ENCODE measurements at places on chromosomes 3 and 15. TPM values are rescaled to one million over a fixed set of nuclear protein-coding genes. Genes with fewer than 3 reads are reported as not detected.

DNA sequence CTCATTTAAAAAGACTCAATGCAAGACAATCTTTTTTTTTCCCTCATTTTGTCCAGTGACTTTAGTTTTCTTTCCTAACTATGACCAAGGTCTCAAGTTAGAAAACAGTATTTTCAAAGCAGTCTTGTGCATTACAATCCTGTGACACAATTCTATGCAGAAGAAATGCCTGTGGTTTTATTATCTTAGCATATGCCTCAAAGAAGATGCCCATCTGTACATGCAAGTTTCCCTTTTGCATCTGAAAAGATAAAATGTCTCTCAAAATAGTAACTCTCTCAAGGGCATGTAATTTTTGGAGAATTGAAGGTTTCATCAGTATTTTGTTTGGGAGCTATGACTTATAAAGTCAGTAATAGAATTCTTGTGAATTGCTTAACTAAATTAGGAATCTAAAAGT, 292.0 kb upstream of the SUCLG2 start:
- no peaks in the 10 kb centered on the region for H3K4me1 ChIP-seq
- H3K36me3 ChIP-seq, result no peaks in the 10 kb centered on the region
- no peak overlapping the region for H3K4me3 ChIP-seq

DNA sequence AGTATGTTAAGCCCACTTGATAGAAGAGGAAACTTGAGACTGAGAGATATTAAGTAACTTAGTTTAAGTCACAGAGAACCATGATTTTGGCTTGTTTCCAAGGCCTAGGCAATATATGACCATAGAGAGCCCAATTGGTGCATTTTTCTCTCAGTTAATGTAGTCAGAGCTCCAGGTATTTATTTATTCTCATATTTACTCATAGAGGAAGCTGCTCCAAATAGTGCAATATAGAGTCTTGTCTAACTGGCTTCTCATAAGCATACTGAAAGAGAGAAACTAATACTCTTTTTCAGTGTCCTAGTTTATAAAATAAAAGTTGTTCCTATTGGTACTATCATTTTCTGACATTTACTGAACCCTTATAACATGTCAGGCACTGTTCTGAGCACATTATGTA, 15.2 kb downstream of the TRNT1 start:
- H3K36me3 ChIP-seq, result peaks cover 59% of the 10 kb centered on the region
- H3K4me3 ChIP-seq, result no peak overlapping the region
- no peaks in the 10 kb centered on the region for H3K4me1 ChIP-seq
- no peaks in the 10 kb centered on the region for H3K27me3 ChIP-seq

DNA sequence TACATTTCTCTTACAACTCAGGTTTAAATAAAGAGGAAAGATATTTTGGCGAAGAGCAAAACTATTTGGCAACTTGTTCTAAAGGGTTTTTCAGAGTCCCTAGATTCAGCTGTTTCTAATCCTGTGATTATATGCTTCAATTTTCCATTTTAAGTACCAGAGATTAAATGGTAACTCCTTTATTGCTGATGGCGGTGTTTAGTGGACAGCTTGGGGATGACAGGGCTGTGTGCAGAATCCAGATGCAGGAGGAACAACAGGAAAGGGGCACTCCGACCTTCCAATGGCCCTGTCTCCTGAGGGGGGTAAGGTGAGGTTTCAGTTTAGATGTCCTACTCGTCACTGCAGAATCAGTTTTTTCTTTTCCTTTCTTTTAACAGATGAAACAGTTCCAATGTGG, 405.0 kb downstream of the PDCD6IP start:
- DNase-seq, result no peak
- no peak overlapping the region for H3K27ac ChIP-seq
- 0 out of 2 replicates have a peak, but pooled peaks cover 4% of the 10 kb centered on the region for H3K27me3 ChIP-seq
- H3K4me3 ChIP-seq, result no peak overlapping the region
- H3K4me1 ChIP-seq, result no peaks in the 10 kb centered on the region
- no peaks in the 10 kb centered on the region for H3K36me3 ChIP-seq

GRCh38 chr3:132625613-132626012, 28.5 kb downstream of the ACKR4 start:
- H3K4me1 ChIP-seq, result no peaks in the 10 kb centered on the region
- no peak for DNase-seq
- no peak overlapping the region for H3K4me3 ChIP-seq
- no peaks in the 10 kb centered on the region for H3K36me3 ChIP-seq
- no peak overlapping the region for H3K27ac ChIP-seq
- H3K27me3 ChIP-seq, result no peaks in the 10 kb centered on the region

DNA sequence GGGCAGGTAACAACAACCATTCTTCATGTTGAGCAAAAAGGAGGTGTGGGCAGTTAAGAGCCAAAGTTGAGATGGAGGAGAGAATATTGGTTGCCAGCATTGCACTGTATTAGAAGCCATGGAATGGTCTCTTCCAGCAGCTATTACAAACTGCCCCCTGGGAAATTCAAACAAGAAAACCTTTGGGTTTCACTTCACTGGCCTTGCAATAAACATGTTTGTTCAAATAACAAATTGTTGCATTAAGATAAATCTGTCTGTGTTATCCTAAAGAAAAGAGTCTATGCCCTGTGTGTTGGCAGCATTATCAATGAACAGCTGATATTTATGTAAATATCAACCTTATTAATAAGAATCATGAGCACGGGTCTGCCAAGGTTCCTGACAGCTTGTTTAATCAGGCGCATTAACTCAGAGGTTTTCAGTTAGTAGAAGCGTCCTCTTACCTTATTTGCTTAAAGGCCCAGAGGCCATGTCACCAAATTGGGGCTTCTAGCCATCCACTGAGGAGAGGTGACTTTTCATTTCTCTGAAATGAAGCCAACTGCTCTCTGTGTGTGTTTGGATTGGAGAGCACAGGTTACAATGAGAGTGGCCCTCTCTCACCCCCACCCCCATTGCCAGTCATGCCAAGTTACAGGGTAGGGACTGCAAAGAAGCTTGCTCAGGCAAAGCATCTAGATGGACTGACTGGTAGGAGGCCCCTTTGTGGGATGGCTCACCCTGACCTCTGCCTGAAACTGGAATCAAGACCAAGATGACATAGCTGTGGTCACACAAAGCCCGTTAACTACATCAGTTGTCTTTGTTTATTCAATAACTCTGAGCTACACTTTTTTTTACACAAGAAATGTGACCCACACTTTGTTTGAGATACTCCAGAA, 10.5 kb downstream of the FILIP1L start:
- no peaks in the 10 kb centered on the region for H3K4me1 ChIP-seq
- no peak for DNase-seq
- no peak overlapping the region for H3K4me3 ChIP-seq
- no peak overlapping the region for H3K27ac ChIP-seq

- H3K4me1 ChIP-seq, result no peaks in the 10 kb centered on the region
- H3K27me3 ChIP-seq, result no peaks in the 10 kb centered on the region
- DNase-seq, result no peak
- H3K4me3 ChIP-seq, result no peak overlapping the region
Measured at GRCh38 chr3:66211779-66212178, 9.0 kb upstream of the SLC25A26 start.

TRIM59 gene
- 41.6 TPM for total RNA-seq

CCDC39 gene
- not detected for total RNA-seq

LACTB gene
- total RNA-seq, result 7.6 TPM

All from HCT116 (cell line).